ENCODE measurements at places on chromosomes 12 and 14. TPM values are rescaled to one million over a fixed set of nuclear protein-coding genes. Genes with fewer than 3 reads are reported as not detected.

DNA sequence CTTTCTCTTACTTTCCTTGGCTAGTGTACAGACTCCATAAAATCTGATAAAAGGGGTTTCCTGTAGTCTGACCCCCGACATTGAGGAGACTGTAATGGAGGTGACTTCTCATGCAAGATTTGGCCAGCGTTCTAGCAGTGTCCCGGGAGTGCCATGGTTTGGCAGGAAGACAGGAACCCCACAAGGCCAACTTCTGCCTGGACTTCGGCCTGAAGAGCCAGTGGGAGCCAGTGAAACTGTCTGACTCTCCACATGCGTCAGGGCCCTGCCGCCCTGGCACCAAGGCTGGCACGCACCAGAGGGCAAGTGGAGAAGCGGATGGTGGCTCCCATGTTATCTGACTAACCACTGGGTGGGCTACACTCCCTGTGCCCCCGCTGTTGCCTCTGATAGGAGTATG is 70.5 kb downstream of the TMEM260 start:
- no peak for DNase-seq

- DNase-seq: no peak
Measured at GRCh38 chr12:83245156-83245555, 558.5 kb downstream of the TMTC2 start.

- no peak for DNase-seq
Measured at GRCh38 chr12:29012673-29013072, 136.4 kb upstream of the FAR2 start.

DNA sequence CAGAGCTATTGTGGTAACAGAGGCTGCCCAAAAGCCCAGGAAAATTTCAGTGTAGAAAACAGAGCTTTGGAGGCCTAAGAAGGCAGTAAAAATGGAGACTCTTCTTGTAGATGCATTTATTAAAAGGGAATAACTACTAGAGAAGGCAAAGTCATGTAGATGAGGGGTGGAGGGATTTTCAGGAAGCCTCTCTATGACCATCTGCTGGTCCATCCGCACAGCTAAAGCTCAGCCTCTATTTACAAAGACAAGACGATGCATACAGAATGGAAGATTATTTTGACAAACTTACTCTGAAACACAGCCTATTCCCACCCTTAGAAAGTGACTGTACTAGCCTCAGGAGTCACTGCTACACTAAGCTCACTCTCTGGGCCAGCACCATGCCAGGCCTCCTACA is 71.4 kb downstream of the GLRX5 start:
- DNase-seq: no peak

DNA sequence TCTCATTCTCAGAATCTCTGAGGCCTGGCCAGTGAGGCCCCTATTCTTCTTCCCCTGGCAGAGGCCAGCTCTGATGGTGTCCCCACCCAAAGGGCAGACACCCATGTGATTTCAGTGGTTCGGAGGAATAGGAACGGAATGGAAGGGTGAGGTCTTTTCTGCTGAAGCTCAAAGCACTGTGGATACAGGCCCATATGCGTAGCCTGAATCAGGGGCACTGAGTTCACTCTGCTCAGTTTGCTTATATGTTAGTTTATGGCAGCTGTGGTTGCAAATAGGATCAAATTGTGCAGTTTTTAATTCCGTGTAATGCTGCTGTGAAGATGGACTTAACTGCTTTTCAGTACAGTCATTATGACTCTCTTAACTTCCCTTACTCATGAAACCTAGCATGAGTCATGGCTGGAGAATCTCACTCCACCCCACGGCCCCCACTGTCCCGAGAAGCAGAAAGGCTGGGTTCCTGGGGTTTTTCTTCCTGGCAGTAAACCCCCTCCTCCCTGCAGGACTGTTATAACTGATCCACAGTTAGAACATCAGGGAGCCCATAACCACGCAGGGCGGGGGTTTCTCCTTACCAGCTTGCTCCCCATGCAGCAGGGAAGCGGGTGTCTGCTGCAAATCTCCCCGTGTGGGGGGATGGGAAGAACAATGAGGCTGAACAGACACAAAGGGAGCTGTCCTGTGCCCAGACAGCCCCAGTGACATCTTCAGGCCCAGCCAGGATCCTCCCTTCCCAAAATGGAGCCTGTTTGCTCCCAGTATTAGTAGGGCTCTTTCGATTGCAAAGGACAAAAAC is 122.7 kb downstream of the SLC38A6 start:
- DNase-seq: no peak

DNA sequence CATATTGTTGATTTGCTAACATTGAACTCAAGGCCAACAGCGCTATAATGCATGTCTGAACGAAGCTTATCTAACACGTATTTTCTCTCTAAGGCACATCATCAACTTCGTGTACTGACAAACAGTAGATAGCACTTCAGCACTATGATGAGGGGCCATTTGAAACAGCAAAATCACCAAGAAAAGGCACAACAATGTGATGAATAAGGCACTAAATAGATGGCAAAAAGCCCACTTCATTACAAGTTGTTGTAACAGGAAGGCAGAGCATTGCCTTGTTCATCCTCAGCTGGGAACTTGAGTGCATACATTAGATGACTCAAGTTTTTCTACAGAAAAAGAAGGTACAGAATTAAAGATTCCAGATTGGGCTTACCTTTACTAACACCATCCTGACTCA is 75.2 kb downstream of the LIN7A start:
- DNase-seq: no peak

DNA sequence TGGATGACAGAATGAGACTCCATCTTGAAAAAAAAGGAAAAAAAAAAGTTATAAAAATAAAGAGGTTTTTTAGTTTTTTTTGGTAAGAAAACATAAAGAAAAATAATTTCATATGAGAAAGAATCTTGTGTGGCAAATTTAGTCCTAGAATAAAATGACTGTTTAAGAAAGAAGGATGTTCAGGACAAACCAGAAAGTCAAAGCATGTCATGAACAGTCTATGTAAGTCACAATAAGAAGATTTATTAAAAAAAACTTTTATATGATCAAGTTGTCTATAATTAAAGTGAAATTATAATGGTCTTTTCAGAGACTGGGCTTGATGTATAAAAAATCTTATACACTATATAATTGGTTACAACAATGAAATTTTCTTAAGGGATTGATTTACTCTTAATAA is 68.1 kb upstream of the HECTD1 start:
- no peak for DNase-seq

DNA sequence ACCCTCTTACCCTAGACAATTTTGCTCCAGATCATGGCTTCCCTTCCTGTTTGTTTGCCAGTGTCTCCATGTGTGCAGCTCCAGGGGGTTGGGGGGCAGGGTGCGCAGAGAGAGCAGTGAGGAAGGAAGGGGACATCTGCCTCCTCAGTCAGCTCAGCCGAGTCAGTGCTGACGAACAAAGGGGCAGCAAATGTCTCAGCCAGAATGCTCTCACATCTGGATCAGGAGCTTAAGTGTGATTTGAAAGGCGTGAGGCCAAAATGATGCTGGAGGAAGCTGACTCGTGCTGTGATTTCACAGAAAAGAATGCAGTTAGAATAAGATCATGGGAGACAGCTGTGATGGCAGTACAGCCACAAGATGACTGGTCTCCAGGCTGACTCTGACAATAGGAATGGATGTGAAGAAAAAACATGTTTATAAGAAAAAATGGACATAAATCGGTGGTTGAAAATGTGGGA is 27.1 kb upstream of the CDK17 start:
- DNase-seq: no peak

DNA sequence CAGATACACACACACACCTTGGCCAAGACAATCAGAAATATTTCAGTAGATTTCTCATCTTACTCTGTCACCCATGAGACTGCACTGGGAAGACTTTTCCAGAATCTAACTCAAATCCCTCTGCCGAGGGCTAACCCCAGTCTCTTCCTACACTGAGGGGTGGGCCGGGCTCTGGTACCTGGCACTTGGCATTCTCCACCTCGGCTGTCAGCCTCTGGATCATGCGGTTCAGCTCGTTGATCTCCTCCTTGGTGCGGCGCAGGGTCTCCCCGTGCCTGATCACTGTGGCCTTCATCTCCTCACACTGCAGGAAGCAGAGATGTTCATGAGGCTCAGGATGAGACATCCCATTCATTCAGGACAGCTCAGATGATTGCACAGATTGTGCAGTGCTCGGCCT is 4.9 kb downstream of the KRT83 start:
- DNase-seq: no peak

DNA sequence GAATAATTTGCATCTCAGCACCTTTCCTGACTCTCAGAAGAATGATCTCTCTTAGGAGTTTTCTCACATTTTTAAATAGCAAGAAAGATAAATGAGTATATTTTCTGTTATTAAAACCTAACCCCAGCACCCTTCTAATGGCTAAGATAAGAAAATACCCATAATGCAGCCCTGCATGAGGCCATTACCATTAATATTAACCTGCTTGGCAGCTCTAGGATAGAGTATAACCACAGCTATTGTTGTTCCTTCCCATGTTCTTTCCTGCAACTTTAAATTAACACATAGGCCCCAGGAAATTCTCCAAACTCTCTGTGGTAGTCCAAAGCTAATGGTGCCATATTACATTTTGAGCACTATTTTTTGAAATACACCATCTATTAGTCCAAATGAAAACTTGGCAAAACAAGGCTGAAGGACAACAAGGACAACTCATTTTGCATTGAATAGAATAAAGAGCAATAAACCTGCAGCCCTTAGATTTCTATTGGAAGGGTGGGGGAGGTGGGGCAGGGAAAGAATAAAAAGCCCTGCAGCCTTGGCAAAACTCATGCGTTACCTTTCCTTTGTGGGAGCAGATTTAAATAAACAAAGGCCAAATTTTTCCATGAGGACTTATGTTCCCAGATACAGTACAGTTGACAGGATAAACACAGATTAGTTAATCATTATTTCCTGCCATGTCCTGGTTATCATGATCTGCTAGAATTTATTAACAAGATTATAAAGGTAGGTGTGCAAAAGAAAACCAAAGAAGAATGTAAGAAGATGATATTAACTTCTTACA is 46.9 kb downstream of the BTG1 start:
- no peak for DNase-seq

- DNase-seq: no peak
Measured at GRCh38 chr12:126588586-126589249, 1523.5 kb downstream of the AACS start.

DNA sequence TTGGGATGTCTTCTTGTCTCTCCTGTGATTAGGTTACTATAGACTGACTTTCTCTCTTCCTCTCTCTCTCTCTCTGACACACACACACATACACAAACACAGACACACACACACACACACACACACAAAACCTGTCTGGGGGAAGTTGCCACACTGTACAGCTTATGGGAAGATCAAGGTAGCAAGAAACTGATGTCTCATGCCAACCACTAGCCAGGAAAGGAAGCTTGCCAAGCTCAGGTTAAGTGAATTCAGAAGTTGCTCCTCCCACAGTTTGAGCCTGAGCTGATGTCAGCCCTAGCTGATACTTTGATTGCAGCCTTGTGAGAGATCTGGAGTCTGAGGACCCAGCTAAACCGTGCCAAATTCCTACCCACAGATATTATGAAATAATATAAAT is 67.1 kb downstream of the PPFIA2 start:
- DNase-seq: no peak

DNA sequence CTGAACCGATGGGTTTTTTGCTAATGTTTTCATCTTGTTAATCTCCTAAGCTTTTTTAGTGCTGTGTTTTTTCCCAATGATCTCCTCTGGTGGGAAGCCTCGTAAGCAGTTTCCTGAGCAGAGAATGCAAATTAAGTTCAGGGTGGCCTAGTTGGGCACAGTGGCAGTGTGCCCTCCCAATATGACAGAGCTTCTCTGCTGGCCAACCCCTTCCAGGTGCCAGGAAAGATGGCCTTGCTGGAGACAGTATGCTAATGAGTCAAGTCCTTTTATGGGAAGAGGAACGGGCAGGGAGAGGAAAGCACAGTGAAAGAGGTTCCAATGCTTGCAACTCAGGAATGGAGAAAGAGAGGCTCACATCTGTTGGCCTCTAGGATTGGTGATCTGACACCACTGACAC is 115.8 kb downstream of the GCH1 start:
- no peak for DNase-seq

DNA sequence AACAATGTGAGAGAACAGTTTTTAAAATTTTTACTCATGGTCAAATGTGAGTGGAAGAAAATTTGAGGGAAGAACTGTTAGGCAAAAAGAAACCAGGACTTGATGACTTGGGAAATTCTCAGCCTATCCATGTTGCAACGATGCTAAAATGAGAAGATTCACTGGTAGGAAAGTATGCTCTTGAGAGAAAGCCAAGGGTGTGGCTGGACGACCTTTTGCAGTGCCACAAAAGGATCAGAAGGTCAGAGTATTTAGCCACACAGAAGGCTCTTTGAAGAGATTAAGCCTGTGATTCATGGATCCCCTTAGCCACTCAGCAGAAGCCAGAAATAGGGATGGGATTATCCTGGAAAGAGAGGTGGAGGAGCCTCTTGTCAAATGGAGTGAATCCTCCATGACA is 336.8 kb downstream of the LRIG3 start:
- no peak for DNase-seq

DNA sequence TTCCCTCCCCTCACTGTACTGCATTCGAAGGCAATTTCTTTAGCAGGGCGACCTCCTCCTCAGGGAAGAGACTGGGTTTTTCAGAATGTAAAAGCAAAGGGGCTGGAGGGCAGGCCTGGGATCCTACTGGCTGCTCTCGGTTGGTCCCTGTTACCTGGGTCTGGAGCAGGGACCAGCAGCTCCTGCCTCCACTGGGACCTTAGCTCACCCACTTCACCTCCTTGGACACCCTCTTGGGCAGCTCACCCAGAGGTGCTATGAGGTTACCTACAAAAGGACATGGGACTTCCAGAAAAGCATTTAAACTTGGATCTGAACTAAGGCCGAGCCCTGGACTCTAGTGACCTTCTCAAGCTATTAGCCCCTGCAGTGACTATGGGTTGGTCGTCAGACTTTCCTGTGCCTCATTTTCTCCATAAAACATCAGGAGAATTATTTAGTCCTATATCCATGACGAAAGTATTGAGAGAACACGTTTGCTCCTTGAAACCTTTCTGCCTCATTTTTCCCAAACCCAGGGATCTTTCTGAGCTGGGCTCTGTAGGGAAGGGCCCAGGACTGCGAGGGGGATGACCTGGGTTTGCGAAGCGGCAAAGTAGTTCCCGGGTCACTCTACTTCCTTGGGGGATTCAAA is 65.0 kb downstream of the FBXL14 start:
- no peak for DNase-seq

GRCh38 chr14:53848854-53849253 is 107.8 kb downstream of the BMP4 start:
- DNase-seq: no peak

- no peak for DNase-seq
Measured at GRCh38 chr12:124654666-124655047, 87.2 kb upstream of the NCOR2 start.

- DNase-seq: no peak
Measured at GRCh38 chr14:44863271-44863670, 98.5 kb downstream of the KLHL28 start.

TMEM106C gene
- total RNA-seq: 111 TPM

CYP46A1 gene
- 0.26 TPM for total RNA-seq

INSM2 gene
- total RNA-seq: not detected

CCDC38 gene
- not detected for total RNA-seq

ARL6IP4 gene
- 211 TPM for total RNA-seq

RAB21 gene
- total RNA-seq: 63.8 TPM

Measured in activated naive CD8-positive, alpha-beta T cell treated with anti-CD3 and anti-CD28 coated beads, Interleukin-2, amount 10 ng/mL, durations not matched to agents 7 days and 5 days (primary cell).